ENCODE measurements at places on chromosomes 5 and 9.

GRCh38 chr5:68534956-68535520 lies 319.5 kb downstream of the PIK3R1 start:
- no peak for DNase-seq

DNA sequence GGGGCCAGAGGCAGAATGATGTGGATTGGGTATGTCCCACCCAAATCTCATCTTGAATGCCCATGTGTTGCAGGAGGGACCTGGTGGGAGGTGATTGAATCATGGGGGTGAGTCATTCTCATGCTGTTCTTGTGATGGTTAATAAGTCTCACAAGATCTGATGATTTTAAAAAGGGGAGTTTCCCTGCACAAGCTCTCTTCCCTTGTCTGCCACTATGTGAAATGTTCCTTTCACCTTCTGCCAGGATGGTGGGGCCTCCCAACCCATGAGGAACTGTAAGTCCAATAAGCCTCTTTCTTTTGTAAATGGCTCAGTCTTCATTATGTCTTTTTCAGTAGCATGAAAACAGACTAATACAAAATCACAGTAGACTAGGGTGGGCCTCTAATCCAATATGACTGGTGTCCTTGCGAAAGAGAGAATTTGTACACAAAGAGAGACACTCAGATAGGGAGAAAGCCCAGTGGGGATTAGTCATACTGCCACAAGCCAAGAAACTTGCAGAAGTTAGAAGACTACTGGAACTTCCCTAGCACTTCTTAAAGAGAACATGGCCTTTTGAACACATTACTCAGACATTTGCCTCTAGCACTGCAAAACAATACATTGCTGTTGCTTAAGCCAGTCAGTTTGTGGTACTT lies 68.4 kb downstream of the ANXA1 start:
- peak; percentile 5 for DNase-seq

DNA sequence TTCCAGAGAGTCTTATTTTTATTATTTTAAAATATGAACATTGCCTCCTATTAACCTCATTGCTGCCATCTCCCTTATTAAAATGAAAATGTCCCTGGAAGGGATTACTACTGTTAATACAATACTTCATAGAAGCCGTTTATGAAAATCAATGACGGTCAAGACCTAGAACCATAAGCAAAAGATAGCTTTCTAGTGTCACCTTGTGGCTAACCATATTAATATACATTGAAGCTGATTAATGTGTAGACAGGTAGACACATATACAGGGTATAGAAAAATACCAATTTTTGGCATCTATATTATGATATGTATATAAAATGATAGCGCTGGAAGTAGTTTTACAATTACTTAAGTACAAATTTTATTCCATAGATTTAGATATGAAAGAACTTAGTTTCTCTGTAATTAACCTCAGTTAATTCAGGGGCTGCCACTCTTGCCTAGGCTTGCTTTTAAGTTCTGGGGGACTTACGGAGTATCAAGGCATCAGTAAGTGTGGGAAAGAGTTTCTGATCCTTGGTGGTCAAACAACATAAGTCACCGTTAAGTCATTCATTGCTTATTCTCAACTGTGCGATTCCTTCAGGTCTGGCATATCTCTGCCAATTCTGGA lies 2.5 kb upstream of the YTHDC2 start:
- no peak for DNase-seq

DNA sequence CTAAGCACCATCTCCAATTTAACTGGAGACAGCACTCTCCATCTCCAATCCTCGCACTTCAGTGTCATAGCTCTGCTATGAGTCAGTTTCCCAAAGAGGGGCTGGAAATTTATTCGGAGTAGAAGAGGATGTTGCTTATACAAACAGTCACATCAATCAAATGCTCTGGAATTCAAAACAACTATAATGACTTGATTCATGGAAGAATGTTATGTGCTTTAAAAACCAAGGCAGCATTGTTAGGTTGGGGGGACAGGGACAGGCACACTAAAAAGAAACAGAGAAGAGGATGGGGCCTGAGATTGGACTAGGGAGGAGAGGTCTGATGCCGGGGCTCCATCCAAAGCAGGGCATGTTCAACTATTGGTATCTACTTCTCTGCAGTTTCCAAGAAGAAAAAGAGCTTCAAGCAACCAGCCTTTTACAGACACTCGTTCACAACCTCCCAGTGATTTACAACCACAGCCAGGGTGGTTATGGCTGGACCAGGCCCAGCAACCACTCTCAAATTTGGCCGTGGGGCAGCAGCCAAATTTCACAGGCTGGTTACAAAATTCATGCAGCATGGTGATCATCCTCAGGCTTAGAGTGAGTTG lies 117.5 kb upstream of the ZNF366 start:
- DNase-seq: peak; percentile 31

DNA sequence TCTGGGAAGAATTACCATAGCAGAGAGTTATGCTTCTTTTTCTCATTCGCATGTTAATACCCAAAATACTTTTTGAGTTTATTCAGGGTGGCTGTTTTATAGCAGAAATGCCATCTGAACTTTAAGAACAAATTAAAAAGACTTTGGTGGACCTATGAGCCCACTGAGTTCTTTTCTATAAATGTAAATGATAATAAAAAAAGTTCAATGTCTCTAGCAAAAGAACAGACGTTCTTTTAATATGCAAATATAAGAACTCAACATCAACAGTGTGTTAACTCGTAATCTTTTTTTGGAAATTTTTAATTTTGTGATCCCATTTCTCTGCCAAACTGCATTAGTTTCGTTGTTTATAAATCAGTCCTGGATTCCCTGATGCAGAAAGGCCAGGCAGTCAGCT lies 1283.0 kb upstream of the NUDT12 start:
- DNase-seq: no peak

DNA sequence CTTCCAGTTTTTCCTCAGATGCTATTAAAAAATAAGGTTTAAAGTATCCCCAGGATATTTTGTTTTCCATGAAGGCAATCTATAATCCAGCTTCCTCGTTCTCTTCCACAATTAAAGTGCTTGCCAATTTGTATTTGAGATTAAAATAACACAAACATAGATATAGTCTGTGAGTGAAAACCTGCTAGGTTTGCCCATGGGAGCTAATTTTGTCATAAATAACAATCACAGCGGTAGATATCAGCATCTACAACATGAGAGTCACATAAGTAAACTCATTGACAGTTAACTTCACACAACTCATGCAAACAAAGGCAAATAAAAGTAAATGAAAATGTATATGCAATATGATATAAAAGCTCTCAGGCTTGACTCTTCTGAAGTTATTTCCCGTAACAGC lies 29.2 kb upstream of the RASGRF2 start:
- no peak for DNase-seq

- no peak for DNase-seq
Observed at GRCh38 chr5:172545291-172545801, 91.0 kb upstream of the SH3PXD2B start.

DNA sequence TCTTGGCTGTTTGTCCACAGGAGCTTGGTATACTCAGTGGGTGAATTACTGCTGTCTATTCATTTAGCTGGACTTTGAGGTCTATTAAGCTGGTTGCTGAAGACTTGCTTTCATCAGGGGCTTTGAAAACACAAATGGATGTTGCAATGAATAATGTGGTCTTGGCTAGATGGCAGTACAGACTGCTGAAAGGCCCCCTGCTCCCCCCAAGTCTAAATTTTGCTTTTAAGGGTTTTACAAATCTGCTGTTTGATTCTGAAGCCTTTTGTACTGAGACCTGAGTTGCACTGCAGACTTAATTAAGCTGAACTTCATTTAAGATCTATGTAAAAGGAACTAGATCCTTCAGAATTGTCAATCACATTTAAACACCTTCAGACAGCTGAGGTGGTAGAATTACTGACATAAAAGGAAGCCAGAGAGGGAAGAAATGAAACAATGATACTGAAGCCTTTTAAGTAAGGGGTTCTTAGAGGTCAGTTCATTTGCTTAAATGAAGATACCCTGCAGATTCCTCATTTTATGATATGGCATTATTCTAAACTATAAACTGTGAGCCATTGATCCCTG lies 37.3 kb downstream of the KCTD16 start:
- no peak for DNase-seq
